ENCODE measurements at places on chromosomes 12 and 14. TPM values are rescaled to one million over a fixed set of nuclear protein-coding genes. Genes with fewer than 3 reads are reported as not detected.

The PTCSC3 gene
- not detected for polyA plus RNA-seq

The DCD gene
- polyA plus RNA-seq, result not detected

The SYNDIG1L gene
- polyA plus RNA-seq, result not detected

The KRT7 gene
- polyA plus RNA-seq, result 17.4 TPM

The FAM90A1 gene
- polyA plus RNA-seq, result not detected

- DNase-seq, result peak; percentile 39
Observed at GRCh38 chr14:74853581-74853980, 22.4 kb downstream of the PROX2 start.

DNA sequence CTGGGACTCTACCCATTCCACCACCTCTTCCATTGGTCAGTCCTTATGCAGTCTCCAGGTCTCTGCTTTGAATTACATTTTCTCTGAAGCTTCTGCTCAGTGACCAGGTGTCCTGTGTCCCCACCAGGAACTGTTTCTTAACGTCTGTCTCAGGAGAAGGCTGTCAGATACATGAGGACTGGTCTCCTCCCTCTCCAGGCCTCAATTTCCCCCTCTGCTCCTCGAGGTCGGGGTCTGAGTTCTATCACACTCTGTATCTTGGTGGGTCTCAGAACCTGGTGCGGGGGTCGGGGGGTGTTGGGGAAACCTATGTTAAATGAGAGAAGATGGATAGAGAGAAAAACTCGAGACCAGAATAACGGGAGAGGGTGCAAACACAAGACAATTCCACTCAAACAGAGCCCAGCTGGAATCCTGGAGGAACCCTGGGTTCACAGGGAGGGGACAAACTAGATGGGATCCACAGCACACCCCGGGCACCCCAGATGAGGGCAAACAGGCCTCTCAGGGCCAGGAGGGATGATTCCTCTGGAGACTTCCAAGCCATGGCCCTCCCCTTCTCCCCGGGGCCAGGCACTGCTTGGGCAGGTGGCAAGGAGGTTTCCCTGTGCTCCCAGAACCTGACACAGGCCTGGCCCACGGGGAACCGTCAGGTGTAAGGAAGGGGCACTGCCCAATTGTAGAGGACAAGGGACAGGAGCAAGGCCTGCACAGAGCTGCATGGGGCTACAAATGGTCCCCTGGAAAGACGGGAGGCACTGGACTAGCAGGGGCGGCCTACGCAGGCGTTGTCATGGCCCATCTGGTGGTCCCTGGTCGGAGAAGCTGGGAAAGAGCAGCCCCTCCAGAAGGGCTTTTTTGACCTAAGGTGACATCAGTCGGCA lies 313.2 kb upstream of the DIO3 start:
- DNase-seq, result no peak

DNA sequence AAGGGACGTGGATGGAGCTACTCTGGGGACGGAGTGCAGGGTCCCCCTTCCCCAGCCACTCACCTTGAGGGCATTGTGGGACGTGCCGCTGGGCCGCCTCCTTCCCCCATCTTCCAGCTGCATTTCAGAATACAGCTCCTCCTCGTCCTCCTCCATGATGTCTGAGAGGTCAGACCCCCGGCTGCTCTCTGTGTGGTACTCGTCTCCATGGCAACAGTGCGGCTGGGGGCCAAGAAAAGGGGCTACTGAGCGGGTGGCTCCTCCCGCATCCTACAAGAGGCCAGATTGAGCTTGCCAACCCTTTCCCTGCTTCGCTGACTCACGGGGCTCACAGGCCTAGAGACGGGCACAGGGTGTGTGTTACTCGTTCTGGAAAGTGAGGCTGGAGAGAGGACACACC lies 90.4 kb downstream of the PIWIL1 start:
- no peak for DNase-seq

- no peak for DNase-seq
Observed at GRCh38 chr14:104172880-104173279, 34.5 kb downstream of the KIF26A start.

GRCh38 chr12:51846911-51847642 lies 1.4 kb downstream of the FIGNL2 start:
- DNase-seq, result peak; percentile 46

DNA sequence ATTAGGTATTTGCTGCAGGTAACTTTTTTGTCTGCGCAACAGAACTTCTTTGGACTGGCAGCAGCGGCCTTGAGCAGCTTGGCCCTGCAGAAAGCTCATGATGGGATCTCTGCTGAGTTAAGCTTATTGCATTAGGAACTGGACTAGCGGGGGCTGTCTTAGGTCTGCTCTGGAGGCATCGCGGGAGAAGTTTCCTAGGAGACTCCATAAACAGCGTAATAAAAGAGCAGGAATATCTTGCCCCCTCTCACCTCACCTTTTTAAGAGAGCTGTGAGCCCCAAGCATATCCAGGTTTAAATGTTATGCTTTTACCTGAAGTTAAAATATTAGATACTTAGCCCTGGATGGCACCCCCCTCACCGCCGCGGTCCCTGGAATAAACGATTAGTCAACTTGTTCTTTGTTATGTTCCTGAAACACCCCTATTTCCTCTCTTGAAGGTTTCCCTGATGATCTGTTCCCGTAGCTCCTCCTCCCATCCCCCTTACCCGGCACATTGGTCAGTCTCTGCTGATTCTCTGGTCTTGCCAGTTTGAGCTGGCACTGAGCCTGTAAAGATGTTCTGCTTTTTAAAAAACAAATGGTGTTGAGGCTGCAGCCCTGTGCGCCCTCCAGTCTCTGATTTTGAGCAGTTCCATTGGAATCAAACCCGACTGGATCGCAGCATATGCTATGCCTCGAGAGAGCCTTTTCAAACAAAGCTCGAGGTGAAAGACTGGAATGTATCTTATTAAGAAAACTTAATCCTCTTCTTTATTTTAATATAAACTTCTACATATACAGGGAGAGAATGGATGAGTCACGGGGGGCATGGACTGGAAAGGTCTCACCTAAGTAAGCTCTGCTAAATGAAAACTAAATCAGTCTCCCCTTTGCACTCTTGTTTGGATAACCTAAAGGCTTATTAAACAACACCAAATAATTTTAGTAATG lies 1.9 kb downstream of the MLXIP start:
- peak; percentile 86 for DNase-seq

DNA sequence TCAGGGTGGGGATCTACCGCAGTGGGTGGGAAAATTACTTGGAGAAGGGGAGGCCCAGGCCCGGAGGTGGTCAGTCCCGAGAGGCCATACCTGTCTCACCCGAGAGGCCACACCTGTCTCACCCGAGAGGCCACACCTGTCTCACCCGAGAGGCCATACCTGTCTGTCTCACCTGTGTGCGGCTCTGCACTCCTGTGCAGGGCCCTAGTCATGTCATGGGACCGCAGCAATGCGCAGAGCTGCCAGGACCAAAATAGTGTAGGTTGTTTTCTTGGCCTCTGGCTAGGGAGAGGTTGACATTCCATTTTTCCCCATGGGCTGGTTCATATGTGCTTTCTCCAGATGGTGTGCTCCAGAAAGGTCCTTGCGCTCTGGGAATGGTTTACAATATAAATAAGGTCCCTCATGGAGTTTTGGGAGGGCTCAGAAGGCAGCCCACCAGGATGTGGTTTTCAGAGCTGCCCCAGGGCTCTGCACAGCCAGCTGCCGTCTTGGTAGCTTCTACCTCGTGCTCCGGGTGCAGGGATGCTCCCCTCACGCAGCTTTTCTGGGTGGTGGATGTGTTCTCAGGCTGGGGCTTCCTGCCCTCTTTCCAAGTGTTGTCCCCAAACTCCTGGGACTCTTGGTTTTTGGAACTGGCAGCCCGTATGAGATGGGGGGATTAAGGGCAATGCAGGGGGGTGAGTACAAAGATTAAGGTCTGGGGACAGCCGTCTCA lies 58.2 kb downstream of the CACNA1C start:
- no peak for DNase-seq

GRCh38 chr12:92717202-92717601 lies 14.4 kb downstream of the PLEKHG7 start:
- peak; percentile 55 for DNase-seq

- DNase-seq, result peak; percentile 17
Observed at GRCh38 chr12:46219132-46219876, 49.5 kb downstream of the SLC38A1 start.

- DNase-seq, result no peak
Observed at GRCh38 chr14:90428676-90429075, 31.8 kb downstream of the CALM1 start.

GRCh38 chr12:76866151-76866567 lies 12.7 kb downstream of the CSRP2 start:
- peak; percentile 19 for DNase-seq

GRCh38 chr14:54229136-54229535 lies 167.7 kb upstream of the CDKN3 start:
- DNase-seq, result no peak

- no peak for DNase-seq
Observed at GRCh38 chr14:75134644-75135043, 7.8 kb upstream of the NEK9 start.
